Activated B cell treated with CpG ODN at 0.5 μM for 24 hours (primary cell): ENCODE measurements at places on chromosomes 5 and 9. TPM values are rescaled to one million over a fixed set of nuclear protein-coding genes. Genes with fewer than 3 reads are reported as not detected.

The GALNT12 gene
- 2.0 and 2.5 TPM in 2 replicates for total RNA-seq

The THBS4 gene
- 0.20 and 0.27 TPM in 2 replicates for total RNA-seq

The FOXD4L6 gene
- total RNA-seq = not detected in 2 replicates

The LRRC19 gene
- total RNA-seq = not detected in 2 replicates

The PCDHA9 gene
- not detected in 2 replicates for total RNA-seq

The IFNA2 gene
- not detected in 2 replicates for total RNA-seq

- no peak for DNase-seq
These were observed 4.2 kb downstream of the PRKACG start for GRCh38 chr9:69009708-69010107.

The BARHL1 gene
- not detected in 2 replicates for total RNA-seq

DNA sequence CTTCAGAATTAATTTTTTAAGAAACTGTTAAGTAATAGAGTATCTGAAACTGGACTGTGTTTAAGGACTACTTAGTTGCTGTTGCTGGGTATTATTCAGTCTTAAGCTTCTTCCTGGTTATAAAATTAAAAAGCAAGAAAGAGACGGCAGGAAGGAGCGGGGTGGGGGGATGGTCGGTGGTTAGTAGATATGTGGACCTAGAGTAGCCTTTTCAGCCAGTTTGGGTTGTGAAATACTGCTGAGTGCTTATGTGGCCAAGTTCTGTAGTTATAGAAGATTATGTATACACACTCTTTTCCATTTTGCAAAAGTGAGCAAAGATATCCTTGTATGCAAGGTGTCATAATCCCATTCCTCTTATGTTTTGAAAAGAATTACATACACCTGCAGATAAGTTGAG is 28.5 kb downstream of the TRIO start:
- no peak for DNase-seq

GRCh38 chr5:91591076-91591475 is 208.0 kb upstream of the ARRDC3 start:
- no peak for DNase-seq
